ENCODE measurements at places on chromosomes 5 and 9. TPM values are rescaled to one million over a fixed set of nuclear protein-coding genes. Genes with fewer than 3 reads are reported as not detected.
A peak's percentile ranks its signal among the peaks of the same experiment; 100 is the strongest.

The NOL8 gene
- polyA plus RNA-seq: 24.4 TPM

The WDR31 gene
- 1.9 TPM for polyA plus RNA-seq

The DNAJC21 gene
- 30.9 TPM for polyA plus RNA-seq

The ST6GALNAC4 gene
- 24.8 TPM for polyA plus RNA-seq

The SAPCD2 gene
- 13.1 TPM for polyA plus RNA-seq

The ZBTB43 gene
- 6.1 TPM for polyA plus RNA-seq

The SLC2A6 gene
- 21.2 TPM for polyA plus RNA-seq

The SLC26A2 gene
- 32.2 TPM for polyA plus RNA-seq

The SPINK14 gene
- polyA plus RNA-seq: not detected

The CDC20B gene
- polyA plus RNA-seq: not detected

- no peak for DNase-seq
These were observed 13.7 kb upstream of the ZSWIM6 start for GRCh38 chr5:61318376-61318775.

DNA sequence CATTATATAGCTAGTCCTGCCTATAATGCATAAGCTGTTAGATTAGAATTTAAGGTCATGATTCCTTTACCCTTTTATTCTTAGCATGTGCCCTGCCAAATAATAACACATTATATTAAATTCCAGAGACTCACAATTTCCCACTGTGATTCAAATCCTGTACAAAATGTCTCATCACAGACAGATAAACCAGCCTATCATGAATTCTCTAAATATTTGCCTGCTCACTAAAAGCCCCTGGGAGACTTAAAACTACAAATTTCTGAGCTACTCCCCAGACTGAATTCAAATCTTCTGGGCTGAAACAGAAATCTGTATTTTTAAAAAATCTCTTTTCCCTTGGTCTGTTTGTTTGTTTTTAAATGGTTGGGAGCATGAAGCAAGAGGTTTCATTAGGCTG is 32.7 kb downstream of the GAPT start:
- no peak for DNase-seq

DNA sequence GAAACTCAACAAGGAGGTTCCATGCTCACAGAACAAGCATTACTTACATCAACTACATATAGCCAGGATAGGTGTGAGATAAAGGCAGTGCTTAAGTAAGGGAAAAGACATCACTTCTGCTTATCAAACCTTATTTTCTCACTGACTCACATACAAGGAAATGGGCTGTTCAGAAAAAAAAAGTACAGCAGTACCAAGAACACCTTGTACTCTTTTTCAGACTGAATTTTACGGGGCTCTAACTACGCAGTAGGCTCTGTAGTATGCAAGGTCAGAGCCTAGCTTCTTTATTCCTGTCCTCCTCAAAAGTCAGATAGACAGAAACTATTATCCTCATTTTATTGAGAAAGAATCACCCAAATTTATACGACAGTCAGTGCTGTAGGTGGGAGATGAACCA is 5.8 kb downstream of the PSMB7 start:
- no peak for DNase-seq

- peak; percentile 44 for DNase-seq
These were observed 42.9 kb downstream of the LURAP1L start for GRCh38 chr9:12817702-12818101.

- no peak for DNase-seq
These were observed 6.7 kb upstream of the SPATA31E1 start for GRCh38 chr9:87875831-87876545.

DNA sequence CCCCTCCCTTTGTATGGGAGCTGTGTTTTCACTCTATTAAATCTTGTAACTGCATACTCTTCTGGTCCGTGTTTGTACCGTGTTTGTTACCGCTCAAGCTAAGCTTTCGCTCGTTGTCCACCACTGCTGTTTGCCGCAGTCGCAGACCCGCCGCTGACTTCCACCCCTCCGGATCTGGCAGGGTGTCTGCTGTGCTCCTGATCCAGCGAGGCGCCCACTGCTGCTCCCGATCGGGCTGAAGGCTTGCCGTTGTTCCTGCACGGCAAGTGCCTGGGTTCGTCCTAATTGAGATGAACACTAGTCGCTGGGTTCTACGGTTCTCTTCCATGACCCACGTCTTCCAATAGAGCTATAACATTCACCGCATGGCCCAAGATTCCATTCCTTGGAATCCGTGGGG is 6.6 kb upstream of the GNE start:
- DNase-seq: no peak

GRCh38 chr5:159669559-159669958 is 246.7 kb upstream of the ADRA1B start:
- DNase-seq: no peak

- DNase-seq: no peak
These were observed 56.4 kb downstream of the LHFPL2 start for GRCh38 chr5:78591972-78592700.

- DNase-seq: no peak
These were observed 418.3 kb upstream of the IRX1 start for GRCh38 chr5:3177338-3177737.

GRCh38 chr5:110880413-110880812 is 141.6 kb downstream of the SLC25A46 start:
- no peak for DNase-seq

GRCh38 chr9:14317667-14318320 is 3.9 kb upstream of the NFIB start:
- no peak for DNase-seq

DNA sequence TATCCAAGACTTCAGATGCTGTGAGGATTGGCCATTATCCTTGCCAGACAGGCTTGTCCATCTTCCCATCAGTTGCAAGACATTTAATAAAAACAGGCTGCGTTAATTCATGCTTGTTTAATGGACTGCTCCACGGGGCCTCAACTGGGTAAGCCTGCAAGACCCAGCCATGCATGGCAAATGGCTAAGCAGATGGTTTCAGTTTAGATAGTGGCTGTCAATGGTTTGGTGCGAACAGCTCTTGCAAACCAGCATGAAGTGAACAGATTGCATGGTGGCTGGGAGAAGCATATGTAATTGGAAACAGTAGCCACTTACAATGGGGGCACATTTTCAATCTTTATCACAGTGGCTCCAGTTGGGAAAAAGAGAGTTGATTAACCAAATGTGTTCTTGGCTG is 628.2 kb upstream of the KLF4 start:
- DNase-seq: no peak

DNA sequence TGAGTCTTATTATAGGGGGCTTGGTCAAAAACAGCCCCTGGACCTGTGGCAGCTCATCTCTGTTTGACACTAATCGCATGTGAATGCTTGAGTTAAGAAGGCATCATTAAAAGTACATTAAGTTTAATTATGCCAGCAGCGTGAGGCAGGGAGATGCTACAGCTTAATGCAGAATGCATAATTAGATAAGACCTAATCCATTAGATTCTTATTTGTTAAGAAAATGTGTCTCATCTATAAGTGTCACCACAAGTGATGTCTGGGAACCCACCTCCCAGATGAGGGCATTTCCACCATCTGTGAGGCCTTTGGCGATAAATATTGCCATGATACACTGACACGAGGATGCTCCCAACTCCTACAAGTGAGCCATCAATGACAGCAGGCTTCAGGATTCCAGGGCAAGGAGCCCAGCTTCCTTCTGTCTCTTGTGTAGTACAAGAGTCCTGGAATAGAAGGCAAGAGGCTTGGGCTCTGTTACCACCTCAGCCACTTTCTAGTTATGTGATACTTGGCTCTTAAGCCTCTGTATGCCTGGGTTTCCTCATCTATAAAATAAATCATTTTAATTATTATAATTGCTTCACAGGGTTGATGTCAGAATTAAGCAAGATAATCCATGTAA is 202.7 kb downstream of the FAM114A2 start:
- DNase-seq: no peak

DNA sequence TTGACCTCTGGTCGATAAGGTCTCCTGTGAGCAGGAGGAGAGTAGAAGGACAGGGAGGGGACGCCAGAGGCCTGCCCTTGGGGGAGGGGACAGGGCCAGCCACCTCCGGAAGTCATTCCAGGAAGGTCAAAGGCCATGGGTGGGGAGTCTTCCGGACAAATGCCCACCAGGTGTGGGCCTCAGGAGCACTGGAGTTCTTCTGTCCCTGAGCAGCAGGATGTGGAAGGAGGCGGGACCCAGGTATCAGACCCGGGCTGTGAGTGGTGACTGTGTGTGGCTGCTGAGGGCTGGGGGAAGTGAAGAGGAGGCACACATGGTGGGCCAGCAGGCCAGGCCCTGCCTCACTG is 13.9 kb downstream of the FGF18 start:
- no peak for DNase-seq

DNA sequence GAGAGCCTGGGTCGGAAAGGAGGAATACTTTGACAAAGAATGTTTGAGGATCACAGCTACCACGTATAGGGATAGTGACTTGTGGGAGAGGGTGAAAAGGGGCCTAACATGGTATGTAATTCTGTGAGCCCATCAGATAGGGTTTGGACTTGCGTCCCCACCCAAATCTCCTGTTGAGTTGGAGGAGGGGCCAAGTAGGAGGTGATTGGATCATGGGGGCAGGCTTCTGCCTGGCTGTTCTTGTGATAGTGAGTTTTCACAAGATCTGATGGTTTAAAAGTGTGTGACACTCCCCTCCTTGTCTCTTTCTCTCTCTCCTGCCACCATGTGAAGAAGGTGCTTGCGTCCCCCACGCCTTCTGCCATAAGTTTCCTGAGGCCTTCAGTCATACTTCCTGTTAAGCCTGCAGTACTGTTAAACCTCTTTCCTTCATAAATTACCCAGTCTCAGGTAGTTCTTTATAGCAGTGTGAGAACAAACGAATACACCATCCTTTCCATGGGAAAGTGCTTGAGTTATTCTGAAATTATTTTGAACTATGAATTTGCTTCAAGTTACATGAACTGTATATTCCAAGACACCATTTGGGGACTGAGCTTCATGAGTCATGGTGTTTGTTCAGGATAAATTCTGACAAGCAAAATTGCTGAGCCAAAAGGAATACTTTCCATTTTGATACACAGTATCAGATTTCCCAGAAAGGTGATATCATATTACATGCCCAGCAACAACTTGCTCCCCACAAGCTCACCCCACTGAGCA is 68.8 kb upstream of the SSBP2 start:
- DNase-seq: peak; percentile 21

DNA sequence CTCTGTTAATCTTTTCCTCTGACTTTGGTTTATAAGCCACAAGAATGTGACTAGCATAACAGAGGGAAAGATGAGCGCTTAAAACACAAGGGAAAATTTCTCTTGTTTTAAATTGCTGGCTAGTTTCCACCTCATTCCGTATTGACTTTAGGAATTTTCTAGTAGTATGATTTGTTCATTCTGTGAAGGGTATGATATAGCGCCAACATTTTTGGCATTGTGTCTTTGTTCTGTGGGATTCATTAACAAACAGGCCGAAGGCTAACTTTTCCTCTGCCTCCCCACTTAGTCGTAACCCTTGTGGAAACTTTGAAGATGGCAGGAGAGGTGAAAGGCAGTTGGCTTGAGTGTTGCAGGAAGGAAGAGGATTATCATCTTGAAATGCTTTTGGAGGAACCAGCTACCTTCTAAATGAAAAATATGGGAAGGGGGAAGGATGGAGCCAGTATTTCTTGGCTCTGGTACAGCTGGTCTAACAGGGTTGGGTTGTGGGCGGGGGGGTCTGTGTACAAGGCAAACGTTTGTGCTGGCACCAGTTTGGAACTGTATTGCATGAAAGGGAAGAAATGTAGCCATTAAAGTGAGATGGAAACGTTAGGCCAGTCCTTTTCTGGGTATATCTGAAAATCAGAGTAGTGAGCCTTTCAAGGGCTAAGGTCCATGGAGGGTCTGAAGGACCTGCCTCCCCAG is 21.5 kb upstream of the DMRT2 start:
- no peak for DNase-seq

DNA sequence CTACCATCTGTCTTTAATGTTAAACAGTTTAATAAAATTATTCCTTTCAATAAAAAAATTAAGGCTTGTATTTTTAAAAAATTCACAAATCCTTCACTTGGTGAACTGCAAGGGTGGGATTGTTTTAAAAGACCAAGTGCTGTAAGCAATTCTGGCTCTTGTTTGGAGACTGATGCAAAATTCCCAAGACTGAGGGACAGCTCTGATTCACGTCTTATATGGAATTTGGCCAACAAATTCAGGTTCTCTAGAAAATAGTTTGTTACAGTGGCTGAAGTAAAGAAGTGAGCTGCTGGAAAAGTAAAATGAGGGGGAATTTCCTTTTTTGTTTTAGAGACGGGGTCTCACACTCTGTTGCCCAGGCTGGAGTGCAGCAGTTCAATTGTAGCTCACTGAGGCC is 58.3 kb downstream of the PRELID2 start:
- DNase-seq: no peak

GRCh38 chr5:72602696-72603685 is 95.8 kb upstream of the ZNF366 start:
- DNase-seq: no peak

GRCh38 chr5:161546470-161547301 is at the start of gene GABRB2:
TSS of gene GABRB2 (minus strand) at chr5:161546725. CDS start at chr5:161546643, 82 bp downstream.
- DNase-seq: peak; percentile 25

DNA sequence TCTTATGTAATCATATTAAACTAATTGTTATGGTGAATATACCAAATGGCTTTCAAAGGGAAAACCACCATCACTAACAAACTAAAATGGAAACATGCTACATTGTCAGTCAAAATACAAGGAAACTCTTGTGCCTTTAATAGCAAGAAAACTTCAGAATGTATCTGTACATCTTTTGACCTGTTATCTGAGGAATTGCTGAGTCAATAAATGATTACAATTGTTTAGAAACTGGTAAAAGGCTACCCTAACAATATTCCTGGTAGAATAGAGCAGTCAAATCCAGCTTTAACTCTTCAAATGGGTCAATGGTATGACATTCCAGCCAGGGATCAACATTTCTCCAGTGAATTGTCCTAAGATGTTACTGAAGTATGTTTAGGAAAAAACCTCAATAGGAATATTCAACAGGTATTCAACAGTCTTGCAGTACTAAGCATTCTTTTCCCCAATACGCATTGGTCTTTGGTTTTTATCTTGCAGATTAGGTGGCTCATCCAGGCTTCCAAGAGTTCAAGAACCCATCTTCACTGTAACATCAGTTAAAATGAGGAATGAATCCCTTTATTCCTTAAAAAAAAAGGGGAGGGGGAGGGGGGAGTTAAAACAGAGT is 52.4 kb downstream of the CSNK1A1 start:
- DNase-seq: no peak

DNA sequence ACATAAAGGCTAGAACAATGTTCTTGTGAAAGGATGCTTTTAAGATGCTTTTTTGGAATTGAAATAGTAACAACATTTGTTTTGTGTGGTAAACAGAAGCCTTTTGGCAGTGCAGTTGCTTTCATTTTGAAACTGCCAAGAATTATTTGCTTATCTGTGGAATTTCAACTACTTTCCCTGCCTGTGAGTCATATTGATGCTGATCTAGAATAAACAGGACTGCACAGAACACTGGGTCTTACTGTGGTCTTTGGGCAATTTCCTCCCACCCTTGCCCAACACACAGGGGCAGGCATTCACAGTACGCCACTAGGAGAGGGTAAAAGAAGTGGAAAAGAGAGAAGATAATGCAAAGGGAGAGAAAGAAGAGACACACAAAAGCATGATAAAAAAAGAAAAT is 483.7 kb downstream of the ELAVL2 start:
- no peak for DNase-seq

DNA sequence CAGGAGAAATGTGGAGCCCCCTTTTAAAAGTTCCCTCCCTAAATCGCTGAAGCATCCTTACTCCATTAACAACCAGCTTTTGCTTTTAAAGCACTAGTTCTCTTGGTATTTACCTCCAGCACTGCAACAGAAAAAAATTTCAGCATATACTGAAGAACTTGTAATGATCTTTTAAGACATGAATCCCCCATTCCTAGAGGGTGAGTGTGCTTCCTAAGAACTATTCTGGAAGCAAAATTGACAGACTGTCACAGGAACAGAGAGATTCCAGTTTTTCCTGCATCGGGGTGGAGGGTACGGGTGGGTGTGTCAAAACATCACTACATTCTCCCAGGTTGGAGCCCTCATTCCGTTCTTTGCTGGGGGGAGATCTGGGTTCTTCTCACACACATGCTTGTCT is 151.9 kb downstream of the EBF1 start:
- DNase-seq: no peak

Measured in A549 (cell line).